GM13977 (cell line): ENCODE measurements at places on chromosomes 3 and 15.

- no peak for DNase-seq
Observed at GRCh38 chr3:184781801-184782200, 30.2 kb upstream of the VPS8 start.

- no peak for DNase-seq
Observed at GRCh38 chr3:195543500-195544229, 540 bp upstream of the PPP1R2 start.

DNA sequence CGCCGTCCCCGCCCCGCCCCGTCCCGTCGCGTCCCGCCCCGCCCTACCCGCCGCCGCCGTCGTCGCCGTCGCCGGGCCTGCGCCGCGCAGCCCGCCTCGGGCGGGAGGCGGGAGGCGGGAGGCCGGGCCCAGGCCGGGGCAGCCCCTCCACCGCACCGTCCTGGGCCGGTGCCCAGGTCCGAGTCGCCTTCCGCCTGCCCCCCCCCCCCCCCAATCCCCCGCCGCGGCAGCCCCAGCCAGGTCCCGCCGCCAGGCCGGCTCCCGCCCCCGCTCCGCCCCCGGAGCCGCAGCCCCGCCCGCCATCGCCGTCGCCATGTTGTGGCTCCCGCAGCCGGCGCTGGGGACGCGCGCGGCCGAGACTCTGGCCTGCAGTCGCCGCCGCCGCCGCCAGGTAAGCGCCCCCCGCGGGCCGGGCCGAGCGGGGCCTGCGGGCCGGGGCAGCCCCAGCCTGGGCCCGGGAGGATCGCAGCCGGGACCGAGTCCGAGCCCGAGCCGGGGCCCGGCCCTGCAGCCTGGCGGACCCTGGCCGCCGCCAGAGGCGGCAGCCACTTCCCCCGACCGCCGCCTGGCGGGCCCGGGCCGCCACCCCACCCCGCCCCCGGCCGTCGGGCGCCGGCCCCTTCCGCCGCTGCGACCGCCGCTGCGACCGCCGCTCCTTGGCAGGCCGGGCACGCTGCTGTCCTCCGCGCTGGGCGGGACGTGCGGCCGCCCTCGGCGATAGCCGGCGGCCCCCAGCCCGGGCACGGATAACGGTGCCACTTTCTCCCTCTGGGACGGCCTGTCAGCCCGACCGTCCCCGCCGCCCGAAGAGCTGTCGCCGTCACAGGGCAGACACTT is at the start of gene ZNF592:
TSS of gene ZNF592 (plus strand) at position 319 of the 837 bp plus-strand sequence. CDS start 34,084 bp downstream, outside the sequence.
- DNase-seq, result peak; percentile 86

DNA sequence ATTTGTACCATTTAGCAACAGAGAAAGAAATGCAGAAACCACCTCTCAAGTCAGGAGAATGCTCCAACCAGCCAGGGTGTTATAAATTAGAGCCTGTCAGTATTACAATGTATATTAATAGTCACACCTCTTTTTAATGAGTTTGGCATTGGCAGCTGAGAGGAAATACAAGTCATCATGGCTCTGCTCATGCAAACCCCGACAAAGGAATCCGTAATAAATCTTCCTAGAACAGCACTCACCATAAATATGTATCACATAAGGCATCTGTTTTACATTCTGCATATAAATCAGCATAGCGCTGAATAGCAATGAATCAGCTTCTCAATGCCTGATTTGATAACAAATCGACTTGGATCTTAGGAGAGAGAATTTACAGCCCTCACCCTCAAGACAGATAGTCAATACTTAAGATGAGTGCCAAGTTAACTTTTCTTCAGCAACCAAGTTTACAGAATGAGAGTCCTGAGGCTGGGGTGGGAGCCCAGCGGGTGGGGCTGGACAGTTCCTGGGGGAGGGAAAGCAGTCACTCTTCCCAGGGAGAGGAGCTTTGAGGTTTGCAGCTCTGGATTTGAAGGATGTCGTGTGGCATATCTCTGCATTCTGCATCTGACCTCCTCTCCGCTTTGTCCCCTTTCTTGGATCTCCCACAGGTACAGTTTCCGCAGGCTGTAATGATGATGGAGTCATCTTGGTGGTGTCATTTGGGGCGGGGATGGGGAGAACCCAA is 1034.4 kb upstream of the NR2F2 start:
- no peak for DNase-seq

GRCh38 chr15:92102395-92102755 is 248.9 kb downstream of the SLCO3A1 start:
- DNase-seq, result no peak

DNA sequence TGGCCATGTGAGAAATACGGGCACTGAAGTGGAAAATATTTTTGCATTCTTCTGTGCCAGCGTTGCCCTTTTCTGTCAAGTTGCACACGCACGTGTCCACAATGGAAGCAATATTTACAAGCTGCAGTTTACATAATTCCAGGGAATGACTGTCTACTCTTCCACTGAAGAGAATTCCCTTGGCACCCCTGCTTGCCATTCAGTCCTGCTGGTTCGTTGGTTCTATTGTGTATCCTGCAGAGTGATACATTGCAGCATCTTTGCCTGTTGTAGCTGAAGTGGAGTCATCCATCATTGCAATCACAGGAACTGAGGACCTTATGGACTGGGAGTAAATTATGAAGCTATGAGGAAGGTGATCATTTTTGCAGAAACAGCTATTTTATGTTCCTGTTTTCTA is 759.4 kb downstream of the ROBO2 start:
- no peak for DNase-seq

DNA sequence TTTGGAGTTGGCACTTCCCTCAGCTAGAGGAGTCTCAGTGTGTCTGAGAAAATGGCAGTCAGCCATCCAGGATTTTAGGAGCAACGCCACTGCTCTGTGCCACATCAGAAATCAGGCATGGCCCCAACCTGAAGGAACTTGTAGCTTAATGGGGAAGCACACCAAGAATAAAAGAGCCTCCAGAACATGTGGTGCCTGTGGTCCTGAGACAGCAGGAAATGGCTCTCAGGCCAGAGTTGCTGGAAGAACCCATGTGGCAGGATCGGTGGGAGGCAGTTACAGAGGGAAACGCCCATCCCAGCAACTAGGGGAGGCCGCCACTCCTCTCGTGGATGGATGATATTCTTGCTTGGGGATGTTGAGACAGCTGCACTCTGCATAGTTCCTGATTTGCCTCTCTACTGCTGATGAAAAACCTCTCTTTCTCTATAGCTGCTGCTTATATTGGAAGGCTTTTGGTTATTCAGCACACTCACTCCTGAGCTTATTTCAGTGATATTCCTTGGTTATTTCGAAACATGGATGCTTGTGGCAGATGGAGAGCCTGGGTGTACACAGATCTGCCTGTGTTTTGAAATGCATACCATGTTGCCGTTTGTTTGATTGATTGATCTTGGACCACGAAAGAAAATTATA is 52.4 kb downstream of the KLHL25 start:
- DNase-seq, result no peak

DNA sequence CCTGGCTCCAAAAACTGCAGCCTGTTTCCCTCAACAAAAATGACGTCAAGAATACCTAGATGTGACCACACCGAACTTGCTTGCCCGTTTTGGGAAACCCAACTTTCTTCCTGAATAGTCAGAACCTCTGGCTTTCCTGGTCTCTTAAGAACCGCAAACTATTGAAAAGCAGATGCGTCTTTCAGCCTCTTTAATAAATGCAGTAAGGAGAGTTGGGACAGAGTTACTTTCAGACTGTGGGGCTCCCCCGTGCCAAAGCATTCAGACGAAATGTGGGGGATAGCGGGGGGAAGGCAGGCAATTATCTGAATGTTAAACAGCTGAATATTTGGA is 1.2 kb upstream of the PROK2 start:
- DNase-seq, result no peak

DNA sequence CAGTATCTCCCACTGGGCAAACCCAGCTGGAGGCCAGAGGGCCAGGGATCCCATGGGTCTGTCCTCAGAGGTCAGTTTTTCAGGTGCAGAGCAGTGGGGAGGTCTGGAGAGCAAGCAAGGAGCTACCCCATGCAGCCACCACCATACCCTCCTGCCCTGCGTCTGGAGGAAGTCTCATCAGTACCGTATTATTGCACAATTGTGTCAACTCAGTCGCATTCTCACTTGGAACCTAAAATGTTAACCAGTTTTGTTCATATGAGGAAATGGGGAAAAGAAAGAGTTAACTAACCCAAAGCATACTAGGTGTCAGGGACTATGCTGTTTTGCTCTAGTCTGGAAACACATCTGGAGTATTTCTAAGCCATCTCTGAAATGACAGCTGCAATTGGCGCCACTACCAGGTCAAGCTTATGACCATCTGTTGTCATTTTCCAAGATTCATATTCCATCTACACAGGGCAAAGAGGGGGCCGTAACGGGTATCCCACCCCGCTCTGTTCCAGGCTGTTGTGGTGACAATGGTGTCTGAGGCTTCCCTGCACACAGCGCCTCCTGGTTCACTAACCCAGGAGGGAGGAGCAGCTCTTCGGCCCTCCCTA is 16.9 kb upstream of the APBA2 start:
- no peak for DNase-seq

GRCh38 chr15:57607570-57608000 is 15.9 kb downstream of the MYZAP start:
- no peak for DNase-seq

GRCh38 chr3:183253528-183254486 is 754 bp downstream of the B3GNT5 start:
- DNase-seq, result peak; percentile 56

DNA sequence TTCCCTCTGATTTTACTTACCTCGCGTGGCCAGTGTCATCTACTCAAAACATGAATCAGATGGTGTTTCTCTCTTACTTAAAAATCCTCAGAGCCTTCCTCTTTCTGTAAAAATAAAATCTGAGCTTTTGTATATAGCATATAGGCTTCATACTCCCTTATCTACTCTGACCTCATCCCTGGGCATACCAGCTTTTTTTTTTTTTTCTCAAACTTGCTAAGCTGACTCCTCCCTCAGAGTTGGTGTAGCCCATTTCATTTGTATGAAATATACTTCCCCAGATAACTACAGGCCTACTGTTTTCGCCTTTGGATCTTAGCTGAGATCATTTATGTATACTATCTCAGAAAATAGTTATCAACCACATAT is 648.9 kb upstream of the ALCAM start:
- DNase-seq, result no peak

DNA sequence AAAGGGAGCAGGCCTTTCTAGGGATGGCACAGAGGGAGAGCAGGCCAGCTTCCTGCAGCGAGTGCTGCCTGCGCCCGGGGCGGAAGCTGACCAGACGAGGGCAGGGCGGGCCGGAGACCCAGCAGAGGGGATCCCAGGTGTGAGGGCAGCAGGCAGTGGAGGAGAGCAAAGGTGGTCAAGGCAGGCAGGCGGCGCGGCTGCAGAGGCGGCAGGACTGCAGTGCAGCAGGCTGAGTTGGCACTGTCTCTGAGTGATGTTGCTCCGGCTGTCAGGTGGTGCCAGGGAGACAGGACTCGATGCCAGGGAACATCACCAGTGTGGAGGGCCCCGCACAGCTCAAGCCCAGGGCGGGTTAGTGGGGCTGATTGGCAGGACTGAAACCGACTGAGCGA is 22.3 kb upstream of the PLXNA1 start:
- DNase-seq, result no peak

- DNase-seq, result no peak
Observed at GRCh38 chr3:196501316-196502044, 2.1 kb downstream of the RNF168 start.

DNA sequence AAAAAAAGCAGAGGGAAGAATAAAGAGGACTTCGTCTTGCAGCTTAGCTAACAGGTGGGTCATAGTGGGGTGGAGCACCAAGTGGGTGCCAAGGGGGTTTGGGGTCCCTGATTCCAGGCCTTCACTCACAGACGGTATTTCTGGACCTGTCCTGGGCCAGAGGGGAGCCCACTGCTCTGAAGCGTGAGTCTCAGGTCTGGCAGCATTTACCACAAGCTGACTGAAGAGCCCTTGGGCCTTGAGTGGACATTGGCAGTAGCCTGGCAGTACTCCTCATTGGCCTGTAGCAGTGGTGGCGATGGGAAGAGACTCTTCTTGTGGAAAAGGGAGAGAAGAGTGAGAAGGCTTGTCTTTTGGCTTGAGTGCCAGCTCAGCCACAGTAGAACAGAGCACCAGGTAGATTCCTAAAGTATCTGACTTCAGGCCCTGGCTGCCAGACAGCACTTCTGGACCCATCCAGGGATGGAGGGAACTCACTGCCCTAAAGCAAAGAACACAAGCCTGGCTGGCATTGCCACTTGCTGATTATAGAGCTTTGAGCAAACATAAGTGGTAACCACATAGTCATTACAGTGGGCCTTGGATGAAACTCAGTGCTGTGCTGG is 72.9 kb downstream of the GLDN start:
- DNase-seq, result no peak

GRCh38 chr3:23455775-23456174 is 252.6 kb downstream of the UBE2E2 start:
- DNase-seq, result no peak

DNA sequence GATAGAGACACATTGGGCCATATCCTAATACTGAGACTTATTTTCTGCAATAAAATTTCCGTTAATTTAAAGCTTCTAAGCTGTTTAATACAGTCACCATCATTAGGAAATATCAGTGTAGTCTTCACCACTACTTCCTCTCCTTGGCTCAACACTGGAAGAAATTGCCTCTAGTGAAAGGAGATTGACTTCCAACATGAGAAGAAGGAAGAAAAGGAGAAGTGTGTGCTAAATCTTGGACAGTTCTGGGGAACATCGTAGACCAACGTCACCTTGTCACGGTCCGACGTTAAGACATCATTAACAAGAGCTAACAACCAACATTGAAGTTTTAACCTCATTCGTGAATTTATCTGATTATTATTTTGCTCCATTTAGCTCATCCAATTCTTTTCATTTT is 987.0 kb upstream of the CFAP20DC start:
- DNase-seq, result no peak

DNA sequence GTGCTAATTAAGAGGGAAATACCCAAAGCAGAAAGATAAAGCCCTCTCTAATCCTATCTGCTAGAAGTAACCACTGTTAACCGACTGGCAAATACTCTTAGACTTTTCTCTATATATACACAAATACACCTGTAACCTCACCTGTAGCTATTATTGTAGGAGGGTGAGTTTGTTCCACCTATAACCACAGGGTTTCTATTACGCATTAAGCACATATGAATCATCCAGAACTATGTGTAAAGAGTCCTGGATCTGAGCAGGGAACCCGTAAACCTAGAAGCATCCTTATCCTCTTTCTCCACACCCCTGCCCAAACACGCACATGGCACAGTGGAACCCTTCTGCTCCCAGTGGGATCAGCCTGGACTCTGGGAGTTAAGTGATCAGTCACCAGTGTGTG is 172.8 kb upstream of the C2CD4B start:
- DNase-seq, result no peak

DNA sequence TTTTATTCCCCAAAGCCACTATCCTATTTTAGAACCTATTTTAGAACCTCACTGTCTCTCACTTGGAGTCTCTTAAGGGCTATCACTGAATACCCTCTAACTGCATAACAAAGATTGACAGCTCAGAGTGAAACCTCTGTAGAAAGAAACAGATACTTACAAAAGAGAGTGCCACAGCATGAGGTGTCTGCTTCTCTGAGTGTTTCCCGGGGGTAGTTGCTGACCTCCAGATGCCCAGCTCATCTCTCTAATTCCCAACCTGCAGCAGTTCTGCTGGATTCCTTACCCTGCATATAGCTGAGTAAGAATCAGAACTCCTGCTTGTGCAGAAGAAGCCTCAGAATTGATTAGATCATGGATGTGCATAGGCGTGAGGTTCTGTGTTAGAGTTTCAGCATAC is 34.5 kb downstream of the P3H2 start:
- peak; percentile 16 for DNase-seq
